SHP77 treated with DMSO at 0.1 percent for 48 hours (cell line): ENCODE measurements at places on chromosomes 3 and 15.

- no peak for DNase-seq
These were observed 136.0 kb upstream of the THBS1 start for GRCh38 chr15:39444735-39445470.

DNA sequence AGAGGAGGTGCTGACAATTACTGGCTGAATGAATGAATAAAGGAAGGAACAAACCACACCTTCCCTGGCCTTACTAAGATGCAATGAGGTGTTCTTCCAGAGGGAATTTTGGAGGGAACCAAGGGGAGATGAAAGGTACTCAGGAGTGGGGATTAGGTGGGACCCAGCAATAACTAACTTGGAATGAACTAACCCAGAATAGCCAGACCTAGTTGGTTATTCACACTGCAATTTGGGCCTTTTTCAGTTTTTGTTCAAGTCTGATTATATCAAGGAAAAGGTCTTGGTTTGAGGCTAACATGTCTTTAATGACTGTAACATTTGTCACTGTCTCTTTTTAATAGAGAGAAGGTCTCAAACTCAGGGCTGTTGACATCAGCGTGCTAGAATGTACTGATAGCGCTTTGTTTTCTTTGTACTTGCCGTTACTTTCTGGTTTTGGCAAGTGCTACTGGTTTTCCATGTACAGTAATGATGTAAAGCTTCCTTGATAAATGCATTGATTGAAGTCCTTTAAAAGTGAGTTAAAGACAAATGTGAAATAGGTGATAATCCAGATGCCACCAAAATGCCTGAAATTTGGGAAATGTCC, 3.2 kb upstream of the PLXND1 start:
- DNase-seq, result no peak

GRCh38 chr15:75212200-75212858, 10.6 kb downstream of the C15orf39 start:
- no peak for DNase-seq

- DNase-seq, result no peak
These were observed 6.7 kb downstream of the ISLR start for GRCh38 chr15:74179983-74180880.

GRCh38 chr15:47407692-47408091, 309.6 kb upstream of the SEMA6D start:
- DNase-seq, result no peak

- DNase-seq, result no peak
These were observed 34.1 kb downstream of the ATP13A5 start for GRCh38 chr3:193344486-193344885.

- DNase-seq, result no peak
These were observed 46.1 kb upstream of the SLCO2A1 start for GRCh38 chr3:134075846-134076245.

GRCh38 chr15:69049976-69050375, 35.5 kb downstream of the NOX5 start:
- DNase-seq, result no peak

- no peak for DNase-seq
These were observed 793 bp downstream of the PCOLCE2 start for GRCh38 chr3:142888099-142888480.

DNA sequence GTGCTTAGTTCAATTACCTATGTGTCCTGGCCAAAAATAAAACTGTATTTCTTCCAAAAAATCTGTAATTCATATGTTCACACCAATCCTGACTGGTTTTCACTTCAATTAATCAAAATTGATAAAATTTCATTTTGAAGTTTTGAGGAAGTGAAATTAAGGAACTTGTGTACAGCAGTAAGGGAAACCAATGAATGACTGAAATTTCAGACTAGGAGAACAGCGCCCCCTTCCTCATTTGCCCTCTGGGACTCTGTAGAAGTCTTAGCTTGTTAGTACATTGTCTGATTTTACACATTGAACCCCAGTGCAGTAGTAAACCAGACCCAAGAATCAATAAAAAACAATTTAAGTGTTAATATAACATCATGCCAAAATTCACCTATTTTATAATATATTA, 495.3 kb upstream of the AGTR1 start:
- DNase-seq, result no peak

- DNase-seq, result no peak
These were observed 53.4 kb downstream of the ADAMTS9 start for GRCh38 chr3:64634417-64634816.

DNA sequence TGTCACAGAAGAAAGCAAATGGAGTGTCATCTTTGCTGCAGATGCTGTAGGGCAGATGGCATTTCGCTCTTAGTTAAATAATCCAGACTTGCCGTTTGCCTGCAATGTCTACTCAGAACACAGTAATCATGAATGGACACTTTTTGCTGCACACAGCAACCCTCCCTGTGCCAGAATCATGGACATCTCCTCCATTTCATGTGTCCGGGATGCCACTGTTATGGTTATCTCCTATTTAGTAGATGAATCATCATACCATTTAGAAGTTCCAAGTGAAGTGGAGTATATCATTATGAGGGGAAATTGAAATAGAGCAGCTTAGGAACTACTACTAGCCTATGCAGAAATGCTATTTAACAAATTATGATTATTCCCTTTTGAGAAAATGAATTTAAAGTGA, 118.5 kb downstream of the DUT start:
- no peak for DNase-seq

GRCh38 chr3:169344465-169344864, 319.0 kb downstream of the MECOM start:
- no peak for DNase-seq

GRCh38 chr15:99409097-99409473, 156.7 kb upstream of the MEF2A start:
- DNase-seq, result peak; percentile 31

GRCh38 chr3:139310474-139310933, 33.3 kb upstream of the MRPS22 start:
- DNase-seq, result no peak

DNA sequence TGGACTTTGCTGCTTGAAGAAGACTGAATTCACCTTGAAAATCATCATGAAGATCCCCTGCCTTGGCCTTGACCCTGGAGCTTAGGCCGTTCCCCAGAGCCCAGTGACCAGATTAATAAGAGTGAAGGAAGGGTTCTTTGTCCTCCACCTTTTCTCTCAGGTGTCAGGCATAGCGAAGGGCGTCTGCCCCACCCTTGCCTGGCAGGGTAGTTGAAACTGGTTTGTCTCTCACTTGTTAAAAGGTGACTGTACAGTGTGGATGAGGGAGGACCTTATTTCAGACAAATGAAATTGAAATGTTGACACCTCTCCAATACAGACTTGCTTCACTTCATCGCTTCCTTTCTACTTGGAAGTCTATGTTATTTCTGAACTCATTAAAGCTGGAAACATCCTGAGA, 223.7 kb upstream of the BHLHE40 start:
- no peak for DNase-seq

GRCh38 chr15:27884726-27885125, 214.4 kb downstream of the OCA2 start:
- DNase-seq, result no peak

DNA sequence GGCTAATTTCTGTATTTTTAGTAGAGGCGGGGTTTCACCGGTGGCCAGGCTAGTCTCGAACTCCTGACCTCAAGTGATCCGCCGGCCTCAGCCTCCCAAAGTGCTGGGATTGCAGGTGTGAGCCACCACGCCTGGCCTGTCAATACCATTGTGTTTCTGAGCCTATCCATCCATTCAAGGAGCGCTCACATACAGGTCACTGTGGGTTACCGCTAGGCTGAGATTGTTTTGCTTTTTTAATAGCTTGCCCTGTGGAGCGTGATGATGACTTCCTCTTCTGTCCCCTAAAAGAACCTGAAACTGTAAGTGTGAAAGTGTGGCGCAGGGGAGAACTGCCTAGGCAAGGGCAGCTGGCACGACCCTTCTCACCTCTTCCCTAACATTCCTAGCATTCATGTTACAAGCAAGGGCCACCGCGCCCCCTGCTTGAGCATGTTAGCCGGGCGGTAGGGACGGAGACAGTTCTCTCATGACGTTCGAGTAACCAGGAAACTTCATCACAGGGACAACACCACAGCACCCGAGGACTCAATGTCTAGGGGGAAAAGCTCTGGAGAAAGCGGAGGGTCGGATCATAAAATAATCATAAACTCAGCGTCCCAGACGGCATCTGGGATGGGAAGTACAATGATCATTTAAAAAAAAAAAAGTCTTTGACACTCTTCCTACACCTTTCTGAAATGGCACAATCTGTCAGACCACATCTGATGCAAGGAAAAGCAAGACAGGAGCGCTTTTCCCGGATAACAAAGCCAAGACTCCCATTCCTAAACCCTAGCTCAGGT, 790 bp downstream of the LAMP3 start:
- DNase-seq, result no peak

GRCh38 chr3:83230841-83231240, 1469.4 kb upstream of the GBE1 start:
- no peak for DNase-seq

DNA sequence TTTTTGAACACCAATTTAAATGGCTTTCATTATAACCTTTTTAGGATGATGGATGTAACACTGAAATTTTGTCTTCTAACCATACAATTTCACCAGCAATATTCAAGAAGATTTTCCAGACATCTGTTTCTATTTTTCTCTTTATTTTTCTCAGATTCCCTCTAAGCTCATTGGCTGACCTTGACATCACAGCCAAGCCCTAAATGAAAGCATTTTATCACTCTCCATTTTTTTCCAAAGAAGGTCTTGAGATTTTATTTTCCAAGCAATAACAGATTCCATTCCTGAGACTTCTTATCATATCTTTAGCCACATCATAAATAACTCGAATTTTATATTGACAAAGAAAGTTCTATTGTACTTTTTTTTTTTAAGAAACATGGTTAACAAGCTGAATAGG, 392.6 kb upstream of the THBS1 start:
- DNase-seq, result no peak

DNA sequence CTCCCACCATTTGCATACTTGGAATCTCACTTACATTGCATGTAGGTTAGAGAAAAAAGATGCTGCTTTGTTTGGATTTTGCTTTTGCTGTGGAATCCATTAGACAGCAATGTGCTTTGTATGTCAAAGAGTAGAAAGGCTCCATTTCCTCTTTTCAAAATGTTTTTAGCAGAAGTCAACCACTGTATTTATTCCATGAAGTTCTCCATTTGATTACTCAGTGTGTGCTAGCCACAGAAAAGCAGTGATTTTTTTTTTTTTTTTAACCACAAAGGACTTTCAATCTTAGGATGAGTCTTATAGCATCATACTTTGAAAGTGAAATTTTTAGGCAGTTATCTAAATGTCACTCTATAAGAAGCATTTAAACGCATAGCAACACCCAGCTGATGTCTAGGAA, 285.0 kb upstream of the ADAMTS9 start:
- DNase-seq, result no peak

- DNase-seq, result no peak
These were observed 5.2 kb downstream of the ANXA2 start for GRCh38 chr15:60392601-60392985.

DNA sequence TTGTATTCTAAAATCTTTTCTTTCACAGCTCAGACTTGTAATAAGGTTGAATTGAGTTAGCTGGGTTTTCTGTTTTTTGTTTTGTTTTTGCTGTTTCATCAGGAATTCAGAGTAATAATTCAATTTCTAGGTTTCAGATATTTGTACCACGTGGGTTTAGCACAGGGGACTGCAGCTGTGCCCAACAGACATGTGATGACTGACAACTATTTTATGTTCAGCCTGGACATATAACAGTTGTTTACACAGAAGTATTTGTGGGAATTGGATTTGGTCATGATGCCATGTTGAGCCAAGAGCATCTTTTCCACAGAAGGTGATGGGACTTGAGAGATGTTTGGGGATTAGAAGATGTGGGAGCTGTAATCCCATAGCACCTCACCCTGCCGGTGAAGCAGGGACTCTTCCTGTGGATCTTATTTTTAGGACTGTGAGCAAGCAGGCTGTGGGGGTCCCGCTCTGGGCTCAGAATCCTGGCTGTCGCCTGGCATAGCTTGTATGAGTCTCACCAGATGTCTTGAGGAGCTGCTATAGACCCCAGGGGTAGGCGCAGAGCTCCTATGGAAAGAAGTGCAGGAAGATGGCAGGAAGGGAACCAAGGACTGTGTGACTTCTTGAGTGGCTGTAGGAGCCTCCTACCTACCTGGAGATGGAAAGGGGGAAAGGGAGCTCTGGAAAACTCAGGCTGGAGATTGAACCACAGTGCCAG, 23.7 kb downstream of the PXYLP1 start:
- DNase-seq, result no peak

DNA sequence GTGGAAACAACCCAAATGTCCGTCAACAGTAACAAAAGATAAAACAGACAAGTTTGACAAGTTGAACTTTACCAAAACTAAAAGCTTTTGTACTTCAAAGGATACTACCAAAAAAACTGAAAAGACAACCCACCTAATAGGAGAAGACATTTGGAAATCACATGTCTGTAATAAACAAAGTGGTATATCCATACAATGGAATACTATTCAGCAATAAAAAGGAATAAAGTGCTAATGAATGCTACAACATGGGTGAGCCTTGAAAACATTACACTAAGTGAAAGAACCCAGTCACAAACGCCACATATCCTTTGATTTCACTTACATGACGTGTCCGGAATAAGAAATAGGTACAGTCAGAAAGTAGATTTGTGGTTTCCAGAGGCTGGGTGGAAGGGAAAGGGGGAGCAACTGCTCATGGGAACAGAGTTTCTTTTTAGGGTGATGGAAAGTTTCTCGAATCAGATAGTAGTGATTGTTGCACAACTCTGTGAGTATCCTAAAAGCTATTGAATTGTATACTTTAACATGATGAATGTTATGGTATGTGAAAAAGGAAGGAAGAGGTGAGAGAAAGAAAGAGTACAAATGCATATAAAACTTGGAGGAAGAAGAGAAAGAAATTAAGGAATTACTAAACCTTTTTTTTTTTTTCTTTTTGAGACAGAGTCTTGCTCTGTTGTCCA, 72.7 kb upstream of the ABHD2 start:
- DNase-seq, result no peak

- DNase-seq, result no peak
These were observed 55.8 kb downstream of the DAPK2 start for GRCh38 chr15:63990454-63990853.

- DNase-seq, result no peak
These were observed 26.4 kb downstream of the TYRO3 start for GRCh38 chr15:41585127-41586047.
